D721Med (cell line): ENCODE measurements at places on chromosomes 5 and 9.

DNA sequence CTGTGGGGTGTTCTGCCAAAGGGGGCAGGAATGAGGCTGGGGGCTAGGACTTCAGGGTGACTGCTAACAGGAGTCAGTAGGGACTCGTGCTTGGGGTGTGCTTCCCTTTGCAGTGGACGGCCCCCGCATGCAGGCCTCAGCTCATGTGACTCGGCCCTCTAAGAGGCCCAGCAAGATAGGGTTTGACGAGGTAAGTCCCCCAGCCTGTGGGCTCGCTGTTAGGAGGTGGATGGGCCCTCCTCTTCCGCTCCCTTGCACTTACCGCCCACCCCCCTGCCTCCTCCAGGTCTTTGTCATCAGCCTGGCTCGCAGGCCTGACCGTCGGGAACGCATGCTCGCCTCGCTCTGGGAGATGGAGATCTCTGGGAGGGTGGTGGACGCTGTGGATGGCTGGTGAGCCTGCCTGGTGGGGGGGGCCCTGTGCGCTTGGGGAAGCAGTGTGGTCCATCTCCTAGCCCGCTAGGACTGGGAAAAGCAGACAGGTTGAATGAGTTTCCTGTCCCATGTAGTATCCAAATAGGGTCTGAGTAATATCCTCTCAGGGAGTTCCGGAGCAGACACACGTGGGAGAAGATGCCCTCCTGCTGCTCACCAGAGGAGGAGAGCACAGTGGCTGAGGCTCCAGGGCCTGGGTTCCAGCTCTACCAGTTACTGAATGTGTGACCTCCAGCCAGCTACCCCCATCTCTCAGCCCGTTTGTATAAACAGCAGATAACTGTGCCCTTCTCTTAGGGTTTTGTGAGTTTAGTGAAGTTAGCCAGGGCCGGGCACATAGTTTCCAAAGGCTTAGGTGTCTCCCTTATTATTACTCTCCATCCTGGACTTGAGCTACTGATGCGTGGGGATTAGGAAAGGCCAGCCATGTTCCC is 8.2 kb downstream of the CERCAM start:
- no peak for DNase-seq

- DNase-seq = no peak
These were observed 105.2 kb downstream of the RGS3 start for GRCh38 chr9:113568571-113569321.

DNA sequence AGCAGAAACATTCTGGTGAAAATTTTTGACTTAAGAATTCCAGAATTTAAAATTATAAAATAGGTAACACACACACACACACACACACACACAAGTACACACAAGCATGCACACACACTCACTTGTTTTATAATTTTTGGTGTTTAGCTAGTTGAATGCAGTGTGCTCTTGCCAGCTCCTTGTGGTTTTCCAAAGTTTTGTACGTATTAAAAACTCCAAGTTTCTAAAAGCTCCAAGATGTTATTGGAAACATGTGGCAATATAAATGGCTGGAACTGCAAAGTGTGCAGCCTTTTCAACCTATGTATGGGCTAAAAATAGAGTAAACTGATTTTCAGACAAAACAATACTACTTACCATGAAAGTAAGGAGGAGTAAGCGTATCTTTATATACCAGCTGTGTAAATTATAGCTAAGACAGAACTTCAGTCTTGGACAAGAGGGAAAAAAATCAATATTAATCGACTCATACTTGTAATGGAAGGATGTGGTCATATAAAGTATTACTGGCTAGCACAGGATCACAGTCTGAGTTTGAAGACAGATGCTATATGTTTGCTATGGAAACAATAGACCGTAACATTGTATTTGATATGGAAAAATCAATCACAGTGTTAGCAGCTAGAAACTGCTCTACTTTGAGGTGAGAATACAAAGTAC is 727.1 kb upstream of the GRAMD2B start:
- no peak for DNase-seq

DNA sequence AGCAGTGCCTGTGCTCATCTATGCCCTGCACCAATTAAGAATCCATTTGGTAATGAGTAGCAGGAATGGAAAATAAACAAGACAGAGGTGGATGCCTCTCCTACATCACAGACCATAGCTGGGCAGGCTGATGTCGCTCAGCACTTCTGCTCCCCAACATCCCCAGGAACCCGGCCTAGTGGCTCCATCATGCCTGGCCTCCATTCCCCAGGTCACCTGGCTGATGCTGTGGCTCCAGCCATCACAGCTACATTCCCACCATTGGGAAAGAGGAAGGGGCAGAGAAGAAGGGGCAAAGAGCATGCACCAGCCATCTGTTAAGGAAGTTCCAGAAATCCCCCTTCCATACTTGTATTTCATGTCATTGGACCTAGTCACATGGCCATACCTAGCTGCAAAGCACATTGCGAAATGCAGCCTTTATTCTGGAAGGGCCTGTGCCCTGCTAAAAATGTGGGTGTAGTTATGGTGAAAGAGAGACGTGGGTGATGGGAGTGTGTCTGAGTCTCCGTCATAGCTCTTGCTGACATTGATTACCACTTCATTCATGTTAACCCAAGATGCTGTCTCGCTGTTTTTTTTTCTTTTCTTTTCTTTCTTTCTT is 86.1 kb upstream of the ADAMTS2 start:
- no peak for DNase-seq

DNA sequence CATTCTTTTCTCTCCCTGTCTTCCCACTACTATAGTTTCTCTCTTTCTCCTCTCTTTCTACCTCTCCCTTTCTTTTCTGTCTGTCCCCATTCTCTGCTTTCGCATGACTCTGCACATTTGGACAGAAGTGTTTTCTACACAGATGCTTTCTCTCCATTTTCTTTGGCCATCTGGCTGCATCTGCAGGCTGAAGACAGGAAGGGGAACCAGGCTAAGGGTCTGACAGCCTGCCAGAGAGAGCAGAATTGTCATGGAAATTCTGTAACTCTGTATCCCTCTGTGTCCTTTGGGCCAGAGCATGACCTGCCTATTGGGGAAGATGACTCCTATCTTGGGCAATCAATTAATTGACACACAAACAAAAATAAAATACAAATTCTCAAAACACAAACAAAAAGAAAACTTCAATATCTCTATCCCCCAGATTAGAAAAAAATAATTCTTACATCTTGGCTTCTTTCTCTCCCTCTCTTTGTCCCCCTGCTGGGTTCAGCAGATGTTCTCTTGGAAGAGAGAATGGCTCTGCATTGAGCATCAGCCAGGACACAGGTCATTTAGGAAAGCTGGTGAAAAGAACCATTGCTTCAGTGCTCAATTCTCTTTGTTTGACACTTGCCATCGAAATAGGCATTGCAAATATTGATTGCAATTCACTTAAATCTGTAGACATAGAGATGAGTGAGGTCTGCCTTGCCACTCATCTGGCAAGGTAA is 415.9 kb upstream of the KLF4 start:
- DNase-seq = no peak

DNA sequence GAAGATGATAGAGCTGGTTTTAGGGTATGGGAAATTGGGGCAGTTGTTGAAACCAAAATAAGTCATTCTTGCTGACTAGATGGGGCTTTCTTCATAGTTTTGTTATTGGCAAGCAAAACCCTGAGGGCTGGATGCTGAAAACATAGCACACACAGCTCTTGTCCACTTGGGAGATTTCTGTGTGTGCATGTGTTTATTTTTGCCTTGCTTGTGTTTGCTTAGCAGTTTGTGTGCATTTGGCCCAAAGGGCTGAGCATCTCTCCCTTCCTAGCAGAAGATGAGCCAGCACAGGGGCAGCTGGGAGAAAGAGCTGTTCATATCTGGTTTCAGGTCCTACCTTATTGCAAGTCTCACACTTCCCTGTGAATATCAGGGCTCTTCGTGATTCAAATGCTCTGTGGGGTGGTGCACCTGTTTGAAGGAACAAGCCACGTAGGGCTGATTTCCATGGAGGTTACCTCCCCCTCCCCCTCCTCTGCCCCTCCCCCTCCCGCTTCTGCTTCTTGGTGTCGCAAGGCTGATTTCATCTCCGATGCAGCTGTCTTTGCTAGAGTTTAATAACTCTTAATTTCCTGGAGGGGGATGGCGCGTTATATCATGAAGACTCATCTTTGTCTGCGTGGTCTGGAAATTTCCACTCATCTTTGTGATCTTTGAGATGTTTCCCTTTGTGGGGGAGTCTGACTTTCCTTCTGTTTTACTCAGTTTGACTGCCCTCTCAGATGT is 296.5 kb downstream of the ARHGAP26 start:
- DNase-seq = no peak

GRCh38 chr9:79880626-79881025 is 308.9 kb downstream of the TLE4 start:
- no peak for DNase-seq

DNA sequence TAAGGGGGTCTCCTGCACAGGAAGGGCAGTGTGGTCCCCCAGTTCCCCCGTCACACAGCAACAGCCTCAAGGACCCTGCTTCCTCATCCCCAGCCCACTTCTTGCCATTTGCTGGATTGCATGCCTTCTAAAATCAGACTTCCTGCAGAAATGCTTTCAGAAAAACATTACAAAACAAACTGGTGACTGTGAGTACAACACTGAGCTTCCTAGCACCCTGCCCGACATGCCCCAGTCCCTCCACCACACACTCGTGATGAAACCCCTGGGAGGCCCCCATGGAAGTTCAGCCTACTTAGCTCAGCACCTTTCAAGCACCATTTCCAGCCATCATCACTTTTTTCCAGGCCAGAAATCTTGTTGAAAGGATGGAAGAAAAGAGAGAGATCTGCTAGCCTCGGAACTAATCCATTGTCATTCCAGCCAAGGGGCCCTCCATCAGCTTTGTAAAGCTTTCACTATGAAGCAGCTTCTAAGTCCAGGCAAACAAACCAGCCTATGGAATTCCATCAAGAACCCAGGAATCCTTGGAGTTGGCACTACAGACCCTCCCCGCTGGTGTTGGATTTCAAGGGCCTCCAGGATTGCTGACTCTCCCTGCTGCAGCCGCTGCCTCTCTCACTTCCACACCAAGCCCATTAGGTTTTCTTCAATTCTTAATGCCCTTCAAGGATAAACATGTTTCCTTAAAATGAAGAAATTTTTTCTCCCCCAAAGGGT is 114.6 kb downstream of the C5orf15 start:
- no peak for DNase-seq

GRCh38 chr5:161261668-161262323 is 284.7 kb downstream of the GABRB2 start:
- DNase-seq = no peak

- DNase-seq = no peak
These were observed 297.7 kb downstream of the ATPSCKMT start for GRCh38 chr5:9951865-9952516.
